ENCODE measurements at places on chromosomes 2 and 18.

GRCh38 chr2:149094217-149095015 lies 55.9 kb downstream of the LYPD6B start:
- no peak for DNase-seq

- DNase-seq, result no peak
Measured at GRCh38 chr2:14358774-14359173, 273.7 kb upstream of the LRATD1 start.

DNA sequence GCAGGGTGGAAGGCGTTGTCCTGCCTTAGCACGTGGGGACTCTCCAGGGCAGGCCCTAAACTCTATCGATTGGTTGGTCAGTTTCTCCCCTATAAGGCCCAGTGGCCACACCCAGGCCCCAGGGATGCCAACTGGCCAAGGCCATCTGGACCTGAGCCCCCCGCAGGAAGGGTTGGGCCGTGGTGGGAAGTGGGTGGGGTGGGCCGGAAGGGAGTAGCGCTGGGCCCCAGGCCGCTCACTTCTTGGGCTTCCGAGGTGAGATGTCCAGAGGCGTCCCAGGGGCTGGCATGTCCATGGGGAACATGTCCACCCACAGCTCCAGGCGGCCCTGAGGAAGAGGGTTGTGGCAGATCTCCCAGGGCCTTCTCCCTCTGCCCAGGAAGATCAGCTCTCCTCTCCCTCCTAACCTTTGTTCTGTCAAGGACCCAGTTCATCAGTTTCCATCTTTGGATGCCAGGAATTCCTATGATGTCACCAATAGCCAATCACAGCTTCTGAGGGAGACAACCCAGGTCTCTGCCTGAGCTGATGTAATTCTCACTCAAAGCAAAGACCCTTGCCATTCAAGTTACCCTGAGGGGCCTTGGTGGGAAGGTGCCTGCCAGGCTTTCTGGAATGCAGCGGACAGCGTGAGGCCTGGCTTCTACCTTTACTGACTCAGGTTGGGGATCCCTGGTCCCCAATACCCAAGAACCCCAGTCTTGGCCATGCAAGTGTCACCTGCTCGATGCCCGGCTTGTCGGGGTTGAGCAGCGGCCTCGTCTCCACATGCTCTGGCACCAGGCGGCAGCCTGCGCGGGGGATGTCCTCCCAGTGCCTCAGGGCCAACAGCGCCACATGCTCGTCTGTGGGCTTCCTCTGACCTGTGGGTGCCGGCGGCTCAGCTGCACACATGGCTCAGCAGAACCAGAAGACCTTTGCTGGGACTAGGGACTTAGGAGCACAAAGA lies 14.4 kb downstream of the OTOF start:
- DNase-seq, result no peak

DNA sequence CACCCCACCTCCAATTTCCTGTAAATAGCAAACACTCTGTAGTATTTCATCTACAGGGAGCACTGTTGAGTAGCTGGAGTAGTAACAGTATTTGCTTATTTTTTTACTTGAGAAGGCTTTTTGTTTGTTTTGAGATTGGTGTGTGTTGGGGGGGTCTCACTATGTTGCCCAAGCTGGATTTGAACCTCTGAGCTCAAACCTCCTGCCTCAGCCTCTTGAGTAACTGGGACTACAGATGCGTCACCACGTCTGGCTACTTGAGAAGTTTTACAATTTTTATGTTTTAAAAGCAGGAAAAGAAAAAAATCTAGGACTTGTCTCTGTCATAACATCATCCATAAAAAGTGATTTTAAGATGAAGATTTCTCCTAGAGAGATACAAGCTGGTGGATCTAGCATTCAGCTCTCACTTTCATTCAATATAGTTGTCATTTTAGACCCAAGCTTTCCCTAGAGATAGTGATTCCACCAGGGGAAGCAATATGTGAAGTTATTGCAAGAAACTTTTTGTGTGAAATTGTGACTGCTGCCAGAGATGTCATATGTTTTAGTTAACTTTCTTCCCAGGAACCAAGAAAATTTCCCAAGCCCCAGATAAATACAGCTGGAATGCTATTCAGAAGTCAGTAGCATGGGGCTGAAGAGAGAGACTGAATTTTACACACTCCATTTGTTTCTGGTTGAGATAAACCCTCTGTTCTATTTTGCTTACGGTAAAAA lies 60.2 kb upstream of the MAP4K3 start:
- DNase-seq, result no peak

- no peak for DNase-seq
Measured at GRCh38 chr18:53682796-53683195, 541.7 kb downstream of the MBD2 start.

Data from SHP77 (cell line).